ENCODE measurements at places on chromosomes 16 and 17.

DNA sequence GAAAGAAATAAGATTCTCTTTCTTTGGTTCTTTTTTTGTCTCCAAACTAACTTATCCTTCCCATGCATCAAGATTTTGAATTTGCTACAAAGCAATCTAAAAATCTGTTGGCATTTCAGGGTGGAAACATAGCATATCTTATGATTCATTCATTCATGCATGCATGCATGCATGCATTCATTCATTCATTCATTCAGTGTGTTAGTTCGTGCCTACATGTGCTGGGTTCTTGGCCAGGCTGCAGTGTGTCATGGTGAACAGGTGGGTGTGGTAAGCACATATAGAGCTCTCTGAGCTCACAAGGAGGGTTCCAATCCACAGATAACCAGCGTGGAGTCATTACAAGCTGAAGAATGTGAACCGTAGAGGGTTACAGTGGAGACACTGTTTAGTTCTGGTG, 410.4 kb downstream of the CPPED1 start:
- H3K4me3 ChIP-seq: no peak overlapping the region
- no peaks in the 10 kb centered on the region for H3K27me3 ChIP-seq
- peaks cover 3% of the 10 kb centered on the region for H3K36me3 ChIP-seq
- no peak for DNase-seq
- H3K4me1 ChIP-seq: peaks cover 3% of the 10 kb centered on the region

GRCh38 chr16:85524365-85524629, 88.8 kb upstream of the GSE1 start:
- H3K27me3 ChIP-seq: no peaks in the 10 kb centered on the region
- H3K4me3 ChIP-seq: no peak overlapping the region
- no peak for DNase-seq
- no peak overlapping the region for H3K27ac ChIP-seq
- no peaks in the 10 kb centered on the region for H3K4me1 ChIP-seq
- H3K36me3 ChIP-seq: no peaks in the 10 kb centered on the region

GRCh38 chr17:51149163-51149562, 4.2 kb upstream of the NME1 start:
- H3K27me3 ChIP-seq: no peaks in the 10 kb centered on the region
- no peak overlapping the region for H3K27ac ChIP-seq
- DNase-seq: no peak
- peaks cover 8% of the 10 kb centered on the region for H3K4me1 ChIP-seq
- no peak overlapping the region for H3K4me3 ChIP-seq

GRCh38 chr16:3553138-3553923, 23.9 kb downstream of the NLRC3 start:
- peaks cover 31% of the 10 kb centered on the region for H3K36me3 ChIP-seq
- no peak for DNase-seq
- H3K4me1 ChIP-seq: no peaks in the 10 kb centered on the region
- no peak overlapping the region for H3K4me3 ChIP-seq
- H3K27me3 ChIP-seq: no peaks in the 10 kb centered on the region
- no peak overlapping the region for H3K27ac ChIP-seq

DNA sequence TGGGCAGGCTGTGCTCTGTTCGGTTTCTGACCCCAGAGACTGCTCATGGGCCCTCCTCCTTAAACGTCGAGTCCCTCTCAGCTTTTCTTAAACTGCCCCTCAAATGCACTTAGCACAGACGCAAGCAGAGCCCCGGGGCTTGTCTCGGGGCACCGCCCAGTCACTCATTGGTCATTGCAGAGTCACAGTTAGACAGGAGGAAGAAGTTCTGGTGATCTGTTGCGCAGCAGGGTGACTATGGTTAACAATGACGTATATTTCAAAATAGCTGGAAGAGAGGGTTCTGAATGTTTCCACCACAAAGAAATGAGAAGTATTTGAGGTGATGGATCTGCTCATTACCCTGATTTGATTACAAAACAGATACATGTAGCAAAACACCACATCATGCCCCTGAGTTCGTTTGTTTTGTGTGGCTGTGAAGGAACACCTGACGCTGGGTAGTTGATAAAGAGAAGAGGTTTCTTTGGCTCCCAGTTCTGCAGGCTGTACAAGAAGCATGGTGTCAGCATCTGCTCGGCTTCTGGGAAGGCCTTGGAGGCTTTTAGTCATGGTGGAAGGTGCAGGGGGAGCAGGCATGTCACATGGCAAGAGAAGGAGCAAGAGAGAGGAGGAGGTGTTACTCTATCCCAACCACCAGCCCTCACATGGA, 387.4 kb downstream of the CPPED1 start:
- no peak overlapping the region for H3K27ac ChIP-seq
- H3K36me3 ChIP-seq: peaks cover 1% of the 10 kb centered on the region
- H3K4me1 ChIP-seq: peaks cover 2% of the 10 kb centered on the region
- no peak for DNase-seq

- no peak for DNase-seq
- H3K4me3 ChIP-seq: no peak overlapping the region
- no peak overlapping the region for H3K27ac ChIP-seq
- H3K4me1 ChIP-seq: no peaks in the 10 kb centered on the region
- H3K36me3 ChIP-seq: peaks cover under 1% of the 10 kb centered on the region
- no peaks in the 10 kb centered on the region for H3K27me3 ChIP-seq
These were observed 220.2 kb upstream of the TBX2 start for GRCh38 chr17:61179380-61179806.

DNA sequence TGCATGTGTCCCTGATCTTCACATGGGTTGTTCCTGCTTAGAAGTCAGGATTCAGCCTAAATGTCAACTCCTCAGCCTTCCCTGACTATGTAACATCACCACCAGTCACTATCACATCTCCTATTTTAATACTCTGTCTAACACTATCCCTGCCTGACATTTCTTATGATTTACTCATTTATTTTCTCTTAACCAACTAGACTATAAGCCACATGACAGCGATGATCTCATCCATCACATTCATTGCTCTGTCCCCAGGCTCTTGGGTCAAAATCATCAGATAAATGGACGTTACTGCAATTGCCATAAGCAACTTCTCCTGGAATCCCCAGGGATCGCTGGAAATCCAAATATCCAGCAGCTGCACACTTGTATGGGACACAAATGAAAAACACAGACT, 15.7 kb downstream of the CDRT4 start:
- no peak overlapping the region for H3K27ac ChIP-seq
- no peaks in the 10 kb centered on the region for H3K27me3 ChIP-seq
- DNase-seq: no peak
- H3K36me3 ChIP-seq: peaks cover 21% of the 10 kb centered on the region
- H3K4me3 ChIP-seq: no peak overlapping the region

DNA sequence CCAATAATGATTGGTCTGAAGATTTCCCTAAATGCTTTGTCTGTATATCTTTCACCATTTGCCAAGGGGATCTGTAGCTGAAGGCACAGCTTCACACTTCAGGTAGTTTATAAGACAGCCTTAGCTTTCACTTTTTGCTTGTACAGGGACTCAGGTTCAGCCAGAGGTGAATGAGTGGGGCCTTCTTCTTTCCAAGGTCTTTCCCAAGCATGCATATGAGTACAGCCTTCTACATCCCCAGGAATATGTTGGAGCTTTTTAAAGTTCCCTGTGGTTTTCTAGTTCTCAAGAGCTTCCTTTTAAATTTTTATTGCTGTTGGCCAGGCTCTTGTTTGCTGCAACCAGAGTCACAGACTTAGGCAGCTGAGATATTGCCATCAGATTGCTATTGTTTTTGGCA, 17.9 kb upstream of the SPDYE4 start:
- no peak overlapping the region for H3K27ac ChIP-seq
- no peak overlapping the region for H3K4me3 ChIP-seq
- DNase-seq: no peak
- H3K36me3 ChIP-seq: no peaks in the 10 kb centered on the region
- peaks cover 20% of the 10 kb centered on the region for H3K27me3 ChIP-seq

DNA sequence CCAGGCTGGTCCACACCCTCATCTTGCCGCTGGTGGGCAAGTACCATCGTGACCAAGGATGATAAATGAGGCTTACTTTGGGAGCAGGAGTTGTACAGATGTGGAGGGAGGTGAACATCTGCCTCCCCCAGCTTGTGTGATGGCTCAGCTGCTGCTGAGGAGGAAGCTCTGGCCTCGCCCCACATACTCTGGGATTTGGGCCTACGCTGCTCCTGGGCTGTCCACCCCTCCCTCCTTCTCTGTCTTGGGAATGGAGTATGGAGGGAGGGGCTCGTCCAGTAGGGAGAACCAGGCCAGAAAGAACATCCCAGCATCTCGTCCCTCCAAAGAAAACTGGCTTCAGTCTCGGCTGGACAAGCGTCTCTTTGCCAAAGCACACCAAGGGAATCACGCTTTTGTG, 134.8 kb upstream of the CDC42EP4 start:
- no peak overlapping the region for H3K27ac ChIP-seq
- H3K4me1 ChIP-seq: no peaks in the 10 kb centered on the region
- no peak overlapping the region for H3K4me3 ChIP-seq

Measured in activated naive CD8-positive, alpha-beta T cell treated with anti-CD3 and anti-CD28 coated beads for 36 hours (primary cell).